ENCODE measurements at places on chromosomes 11 and 22.

DNA sequence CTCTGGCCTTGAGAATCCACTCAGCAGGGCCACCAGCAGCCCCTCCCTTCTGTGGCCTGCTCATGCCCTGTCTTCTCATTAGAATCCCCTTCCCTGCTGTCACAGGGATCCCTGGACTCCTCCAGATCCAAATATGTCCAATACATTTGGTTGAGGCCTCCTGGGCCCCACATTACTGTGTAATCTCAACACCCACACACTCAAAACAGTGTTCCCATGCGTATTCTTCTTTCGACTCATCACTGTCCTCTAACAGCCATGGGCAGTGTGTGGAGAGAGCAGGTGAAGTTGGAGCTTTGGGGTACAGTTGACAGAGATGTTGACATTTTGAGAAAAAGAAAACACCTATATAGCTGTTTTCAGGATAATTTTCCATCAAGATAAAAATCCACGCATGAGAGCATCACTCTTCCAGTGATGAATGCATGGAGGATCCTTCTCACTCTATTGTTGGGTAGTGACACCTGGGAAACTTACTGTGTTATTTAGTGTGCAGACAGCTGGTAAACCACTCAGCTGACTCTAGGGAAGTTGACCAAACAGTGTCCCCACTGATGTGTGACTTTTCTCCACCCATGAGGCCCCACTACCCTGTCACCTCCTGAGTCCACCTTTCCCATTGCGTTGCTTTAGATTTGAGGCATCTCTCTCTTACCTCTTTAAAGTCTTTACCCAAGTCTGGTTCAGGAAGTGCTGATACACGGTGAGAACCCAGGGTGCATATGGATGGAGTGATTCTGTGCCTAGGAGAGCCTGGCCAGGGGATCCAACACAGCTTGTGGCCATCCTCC lies 28.7 kb upstream of the VPREB1 start:
- no peaks in the 10 kb centered on the region for H3K36me3 ChIP-seq
- no peaks in the 10 kb centered on the region for H3K4me1 ChIP-seq
- H3K27ac ChIP-seq = no peak overlapping the region
- no peak overlapping the region for H3K4me3 ChIP-seq

GRCh38 chr11:91802475-91802874 lies 422.1 kb upstream of the FAT3 start:
- no peak for DNase-seq
- no peaks in the 10 kb centered on the region for H3K36me3 ChIP-seq
- H3K4me3 ChIP-seq = no peak overlapping the region
- H3K4me1 ChIP-seq = no peaks in the 10 kb centered on the region
- no peak overlapping the region for H3K27ac ChIP-seq
- H3K27me3 ChIP-seq = no peaks in the 10 kb centered on the region

GRCh38 chr22:17194213-17194612 lies 25.0 kb downstream of the ADA2 start:
- H3K36me3 ChIP-seq = no peaks in the 10 kb centered on the region
- H3K4me1 ChIP-seq = peaks cover 9% of the 10 kb centered on the region
- no peak overlapping the region for H3K27ac ChIP-seq
- no peak for DNase-seq
- no peaks in the 10 kb centered on the region for H3K27me3 ChIP-seq
- H3K4me3 ChIP-seq = no peak overlapping the region

GRCh38 chr11:85109141-85109540 lies 518.0 kb downstream of the DLG2 start:
- no peaks in the 10 kb centered on the region for H3K36me3 ChIP-seq
- H3K27me3 ChIP-seq = no peaks in the 10 kb centered on the region
- H3K4me3 ChIP-seq = no peak overlapping the region
- no peaks in the 10 kb centered on the region for H3K4me1 ChIP-seq

GRCh38 chr11:16911186-16911585 lies 103.0 kb downstream of the PLEKHA7 start:
- H3K27ac ChIP-seq = no peak overlapping the region
- H3K27me3 ChIP-seq = peaks cover 3% of the 10 kb centered on the region
- no peaks in the 10 kb centered on the region for H3K36me3 ChIP-seq
- no peaks in the 10 kb centered on the region for H3K4me1 ChIP-seq
- no peak for DNase-seq

DNA sequence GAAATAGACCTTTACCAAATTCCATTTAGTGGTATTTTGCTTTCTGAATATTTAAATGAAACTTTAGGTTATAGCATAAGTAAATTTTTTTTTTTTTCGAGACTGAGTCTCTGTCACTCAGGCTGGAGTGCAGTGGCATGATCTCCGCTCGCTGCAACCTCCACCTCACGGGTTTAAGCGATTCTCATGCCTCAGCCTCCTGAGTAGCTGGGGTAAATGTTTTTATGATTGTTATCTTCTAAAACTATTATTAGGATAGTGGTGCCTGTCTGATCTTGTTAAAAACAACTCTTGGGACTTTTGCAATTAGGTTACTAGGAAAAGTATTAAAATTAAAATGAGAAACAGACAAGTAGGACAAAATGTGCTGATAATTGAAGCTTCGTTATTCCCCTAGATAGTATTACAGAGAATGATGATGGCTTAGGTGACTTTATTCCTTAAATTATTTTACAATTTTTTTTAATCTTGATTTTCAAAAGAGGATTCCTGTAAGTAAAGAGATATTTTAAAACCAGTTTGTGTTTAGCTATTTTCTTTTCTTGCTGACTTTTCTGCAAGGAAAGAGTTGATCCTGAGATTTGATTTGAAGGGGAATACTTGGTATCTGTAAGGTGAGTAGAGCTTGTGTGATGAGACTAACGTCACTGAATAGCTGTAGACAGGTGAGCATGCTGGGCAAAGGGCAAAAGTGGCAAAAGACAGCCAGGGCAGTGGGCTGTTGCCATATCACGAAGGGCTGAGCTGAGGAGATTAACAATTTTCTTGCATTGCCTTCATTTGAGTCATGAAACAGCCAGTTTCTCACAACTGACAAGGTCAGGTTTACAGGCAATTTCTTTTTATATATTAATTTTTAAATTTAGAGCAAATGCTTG lies 20.8 kb downstream of the CRKL start:
- no peak overlapping the region for H3K4me3 ChIP-seq
- no peaks in the 10 kb centered on the region for H3K4me1 ChIP-seq
- no peaks in the 10 kb centered on the region for H3K27me3 ChIP-seq
- DNase-seq = no peak
- no peak overlapping the region for H3K27ac ChIP-seq

DNA sequence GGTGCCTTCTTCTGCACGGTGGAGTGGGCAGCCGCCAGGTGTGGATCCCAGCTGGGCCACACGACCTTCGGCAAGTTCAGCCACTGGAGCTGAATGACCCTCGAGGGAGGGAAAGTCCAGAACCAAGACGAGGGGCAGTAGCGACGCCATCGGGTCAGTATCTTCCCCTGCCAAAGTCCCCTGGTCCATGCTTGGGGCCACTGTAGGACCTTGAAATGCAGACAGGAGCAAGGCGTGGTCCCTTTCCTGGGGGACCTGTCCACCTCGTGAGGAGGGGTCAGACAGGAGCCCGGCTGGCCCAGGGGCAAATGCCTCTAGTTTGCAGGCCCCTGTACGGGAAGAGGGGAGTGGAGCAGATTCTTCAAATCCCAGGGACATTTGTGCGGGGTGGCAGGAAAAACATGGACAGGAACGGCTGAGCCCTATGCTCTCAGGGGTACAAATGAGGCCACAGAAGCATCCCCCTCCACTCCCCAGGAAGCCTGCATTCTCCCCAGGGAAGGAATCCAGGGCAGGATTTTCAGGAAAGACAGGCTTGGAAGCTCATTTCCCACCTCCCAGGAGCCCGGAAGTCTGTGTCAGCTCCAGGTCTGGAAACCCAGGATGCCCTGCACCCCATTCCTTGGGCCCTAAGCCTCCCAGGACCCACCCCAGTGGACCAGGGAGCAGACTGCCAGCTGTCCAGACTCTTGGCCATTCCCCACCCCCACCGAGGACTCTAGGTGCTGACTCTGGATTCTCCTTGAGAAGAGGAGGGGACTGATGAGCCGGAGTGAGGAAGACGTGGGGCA lies 6.6 kb downstream of the SHANK2 start:
- peaks cover 9% of the 10 kb centered on the region for H3K27me3 ChIP-seq
- H3K36me3 ChIP-seq = no peaks in the 10 kb centered on the region
- no peak overlapping the region for H3K4me3 ChIP-seq
- no peak for DNase-seq

DNA sequence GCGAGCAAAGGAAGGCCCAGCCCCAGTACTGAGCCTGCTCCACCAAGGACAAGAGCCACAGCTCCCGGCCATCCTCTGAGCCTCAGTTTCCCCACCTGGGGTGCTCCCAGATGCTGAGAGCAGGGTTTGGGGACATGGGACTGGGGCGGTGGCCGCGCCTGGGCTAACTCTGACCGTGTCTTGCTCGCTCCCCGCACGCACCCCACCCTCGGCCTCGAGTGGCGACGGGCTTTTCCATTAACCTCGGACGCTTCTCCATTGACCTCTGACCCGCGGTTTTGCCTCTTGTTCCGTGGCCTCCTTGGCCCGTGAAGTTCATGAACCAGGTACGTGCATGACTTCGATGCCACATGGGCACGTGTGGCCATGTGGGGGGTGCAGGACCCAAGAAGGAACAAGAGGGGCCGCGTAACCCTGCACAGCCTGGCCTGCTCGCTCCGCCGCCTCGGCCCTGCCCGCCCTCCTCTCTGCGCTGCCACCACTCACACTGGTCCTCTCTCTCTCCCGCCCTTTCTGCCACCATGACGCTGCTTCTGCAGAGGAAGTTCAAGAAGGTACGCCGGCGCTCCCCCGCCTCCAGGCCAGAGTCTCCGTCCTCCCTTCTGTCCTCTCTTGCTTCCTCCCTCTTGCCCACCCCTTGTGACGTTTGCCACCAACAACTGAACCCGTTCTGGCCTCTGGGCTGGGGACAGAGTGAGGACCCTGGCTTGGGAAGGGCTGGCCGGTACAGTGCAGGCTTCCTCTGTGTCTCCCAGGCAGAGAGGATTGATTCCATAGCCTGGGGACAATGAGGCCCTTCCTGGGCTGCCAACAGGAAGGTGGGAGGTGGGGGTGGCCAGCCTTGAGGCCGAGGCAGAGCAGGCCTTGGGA lies 6.9 kb downstream of the TNNT3 start:
- H3K4me3 ChIP-seq = no peak overlapping the region
- H3K27ac ChIP-seq = no peak overlapping the region
- H3K27me3 ChIP-seq = no peaks in the 10 kb centered on the region
- peak; percentile 63 for DNase-seq
- no peaks in the 10 kb centered on the region for H3K36me3 ChIP-seq
- H3K4me1 ChIP-seq = peaks cover 6% of the 10 kb centered on the region

DNA sequence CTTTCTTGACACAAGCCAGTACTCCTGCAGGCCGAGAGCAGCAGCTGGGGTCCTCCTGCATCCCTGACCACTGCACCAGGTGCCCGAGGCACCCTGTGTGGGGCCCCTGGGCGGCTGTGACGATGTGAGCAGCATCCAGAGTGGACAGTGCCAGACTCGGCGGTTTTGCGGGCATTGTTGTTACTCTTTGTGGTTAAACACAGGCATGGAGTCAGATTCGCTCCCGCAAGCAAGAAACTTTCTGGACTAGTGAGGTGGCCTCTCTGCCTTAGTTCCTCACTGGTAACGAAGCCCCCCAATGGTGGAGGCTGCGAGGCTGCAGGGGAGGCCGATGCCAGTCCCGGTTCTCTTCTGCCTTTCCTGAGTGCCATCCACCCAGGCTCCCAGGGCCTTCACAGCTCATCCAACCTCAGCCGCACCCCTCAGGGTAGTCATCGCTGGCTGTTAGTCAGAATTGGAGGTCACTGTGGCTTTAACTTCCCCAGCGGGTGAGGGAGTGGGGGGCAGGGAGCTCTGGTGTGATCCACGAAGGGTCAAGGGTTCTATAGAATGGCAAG lies 3.7 kb upstream of the CLDN5 start:
- H3K36me3 ChIP-seq = no peaks in the 10 kb centered on the region
- H3K27ac ChIP-seq = no peak overlapping the region
- no peak overlapping the region for H3K4me3 ChIP-seq
- H3K27me3 ChIP-seq = peaks cover 20% of the 10 kb centered on the region

- H3K27ac ChIP-seq = no peak overlapping the region
- DNase-seq = no peak
- H3K4me1 ChIP-seq = peaks cover 3% of the 10 kb centered on the region
- peaks cover 12% of the 10 kb centered on the region for H3K36me3 ChIP-seq
These were observed 128.3 kb downstream of the CRYBB2 start for GRCh38 chr22:25347752-25348102.

DNA sequence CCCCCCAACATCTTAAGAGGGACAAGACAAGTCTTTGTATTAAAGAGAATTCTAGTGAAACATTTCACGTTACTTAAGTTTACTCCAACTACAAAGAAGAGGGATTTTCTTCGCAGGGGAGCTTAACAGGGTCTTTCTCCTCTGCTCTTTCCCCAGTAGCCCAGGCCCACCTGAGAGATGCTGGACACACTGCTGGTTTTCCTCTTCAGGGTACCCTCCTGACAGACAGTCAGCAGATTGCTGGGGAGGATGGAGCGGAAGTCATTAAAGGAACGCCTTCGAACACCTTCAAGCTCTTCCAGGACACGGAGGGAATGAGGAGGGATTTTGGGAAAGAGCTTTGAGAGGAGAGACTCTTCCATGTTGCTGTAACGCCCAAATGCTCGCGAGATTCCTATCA lies 39.1 kb downstream of the PI4KA start:
- peaks cover 38% of the 10 kb centered on the region for H3K36me3 ChIP-seq
- no peaks in the 10 kb centered on the region for H3K4me1 ChIP-seq
- no peak overlapping the region for H3K27ac ChIP-seq
- no peak for DNase-seq
- no peaks in the 10 kb centered on the region for H3K27me3 ChIP-seq

GRCh38 chr11:38304926-38305325 lies 1706.9 kb upstream of the RAG2 start:
- H3K27ac ChIP-seq = no peak overlapping the region
- no peaks in the 10 kb centered on the region for H3K36me3 ChIP-seq
- H3K4me3 ChIP-seq = no peak overlapping the region
- no peaks in the 10 kb centered on the region for H3K4me1 ChIP-seq
- H3K27me3 ChIP-seq = no peaks in the 10 kb centered on the region

GRCh38 chr11:11731311-11732083 lies 109.7 kb upstream of the GALNT18 start:
- H3K27ac ChIP-seq = no peak overlapping the region
- DNase-seq = no peak
- H3K27me3 ChIP-seq = peaks cover 10% of the 10 kb centered on the region
- no peak overlapping the region for H3K4me3 ChIP-seq
- peaks cover 16% of the 10 kb centered on the region for H3K4me1 ChIP-seq

GRCh38 chr22:50699001-50699755 lies 26.6 kb downstream of the SHANK3 start:
- no peaks in the 10 kb centered on the region for H3K4me1 ChIP-seq
- no peak overlapping the region for H3K27ac ChIP-seq
- no peaks in the 10 kb centered on the region for H3K36me3 ChIP-seq
- peak; percentile 87 for DNase-seq

- no peaks in the 10 kb centered on the region for H3K27me3 ChIP-seq
- peaks cover 22% of the 10 kb centered on the region for H3K36me3 ChIP-seq
- peak within 1 kb of the TSS; percentile 99 for H3K4me3 ChIP-seq
- peak within 1 kb of the TSS; percentile 99 for H3K27ac ChIP-seq
These were observed at the start of gene DESI1 for GRCh38 chr22:41620589-41621098. DESI1 (minus strand) TSS chr22:41621043; CDS start chr22:41620839, 204 bp downstream.

- no peak overlapping the region for H3K4me3 ChIP-seq
- no peaks in the 10 kb centered on the region for H3K27me3 ChIP-seq
- H3K27ac ChIP-seq = no peak overlapping the region
- no peak for DNase-seq
These were observed 620.7 kb upstream of the ARHGAP42 start for GRCh38 chr11:100066399-100066798.
